ENCODE measurements at places on chromosomes 7 and 10. TPM values are rescaled to one million over a fixed set of nuclear protein-coding genes. Genes with fewer than 3 reads are reported as not detected.

MMD2 gene
- total RNA-seq, result not detected

TMEM236 gene
- under 0.01 TPM for total RNA-seq

CFAP43 gene
- total RNA-seq, result 0.06 TPM

ANKRD30A gene
- total RNA-seq, result not detected

ELN gene
- total RNA-seq, result 3.3 TPM

CALD1 gene
- total RNA-seq, result 230 TPM

OPN4 gene
- total RNA-seq, result not detected

CYP2C19 gene
- not detected for total RNA-seq

CHRM2 gene
- total RNA-seq, result 0.06 TPM

MRPS33 gene
- total RNA-seq, result 42.9 TPM

RSPH10B gene
- total RNA-seq, result 0.06 TPM

CCSER2 gene
- total RNA-seq, result 20.8 TPM

VWDE gene
- 0.51 TPM for total RNA-seq

EVX1 gene
- not detected for total RNA-seq

ADCY1 gene
- total RNA-seq, result 0.52 TPM

SPDYE16 gene
- total RNA-seq, result not detected

NAT16 gene
- not detected for total RNA-seq

PDLIM1 gene
- total RNA-seq, result 5.1 TPM

GLRX3 gene
- 133 TPM for total RNA-seq

ADIRF gene
- total RNA-seq, result 2.5 TPM

SEC61G gene
- total RNA-seq, result 2,585 TPM

EPHB6 gene
- total RNA-seq, result 0.32 TPM

SUMF2 gene
- total RNA-seq, result 253 TPM

TMEM213 gene
- total RNA-seq, result not detected

CRPPA gene
- total RNA-seq, result 4.5 TPM

CDCA7L gene
- total RNA-seq, result 72.8 TPM

TDRD1 gene
- total RNA-seq, result 0.06 TPM

DHX32 gene
- total RNA-seq, result 38.7 TPM

C7orf57 gene
- 0.29 TPM for total RNA-seq

CALML3 gene
- not detected for total RNA-seq

GPR15LG gene
- total RNA-seq, result not detected

NKX6-2 gene
- total RNA-seq, result not detected

NEUROD6 gene
- total RNA-seq, result not detected

AKR1C1 gene
- 56.1 TPM for total RNA-seq

PALD1 gene
- 0.40 TPM for total RNA-seq

ITGB8 gene
- total RNA-seq, result 7.2 TPM

PVRIG gene
- total RNA-seq, result not detected

PCLO gene
- 0.57 TPM for total RNA-seq

FAM131B gene
- 1.1 TPM for total RNA-seq

RPEL1 gene
- total RNA-seq, result not detected

HOXA13 gene
- total RNA-seq, result 0.06 TPM

SLC16A9 gene
- 0.80 TPM for total RNA-seq

ANKRD7 gene
- 3.6 TPM for total RNA-seq

C10orf95 gene
- total RNA-seq, result not detected

PNLIP gene
- 0.13 TPM for total RNA-seq

HOGA1 gene
- total RNA-seq, result 0.51 TPM

TAS2R40 gene
- total RNA-seq, result not detected

JAZF1 gene
- total RNA-seq, result 5.6 TPM

PDZD7 gene
- total RNA-seq, result 1.2 TPM

LCOR gene
- total RNA-seq, result 14.9 TPM

HACD1 gene
- total RNA-seq, result 39.8 TPM

AKR1D1 gene
- total RNA-seq, result not detected

FAM25A gene
- not detected for total RNA-seq

Data from LHCN-M2 (cell line).